ENCODE measurements at places on chromosomes 11 and 22.

GRCh38 chr11:76589477-76589876 lies 81.1 kb downstream of the LRRC32 start:
- no peak for DNase-seq

DNA sequence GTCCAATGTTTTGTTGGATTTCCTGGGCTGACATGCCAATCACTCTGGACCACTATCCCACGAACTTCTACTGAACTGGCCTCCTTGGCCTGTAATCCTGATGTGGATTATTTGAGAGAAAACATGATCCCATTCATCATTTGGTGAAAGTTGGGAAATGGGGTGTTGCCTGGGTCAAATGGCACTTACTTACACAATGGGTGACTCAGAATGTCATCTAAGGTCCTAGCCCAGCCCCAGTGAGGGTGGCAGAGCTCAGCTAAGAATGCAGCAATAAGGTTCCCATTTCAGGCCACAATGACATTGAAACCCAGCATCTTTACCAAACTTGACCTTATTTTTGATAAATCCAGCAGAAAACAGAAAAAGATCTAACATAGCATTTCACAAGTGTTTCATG lies 8.0 kb upstream of the DSCAML1 start:
- DNase-seq = no peak

- no peak for DNase-seq
Observed at GRCh38 chr11:118436639-118437207, 431 bp downstream of the KMT2A start.

- no peak for DNase-seq
Observed at GRCh38 chr22:23233084-23233531, 52.8 kb downstream of the BCR start.

GRCh38 chr11:87528752-87529151 lies 491.0 kb downstream of the TMEM135 start:
- DNase-seq = no peak

GRCh38 chr11:24043842-24044241 lies 453.0 kb upstream of the LUZP2 start:
- DNase-seq = no peak

GRCh38 chr11:22387126-22387525 lies 48.9 kb downstream of the SLC17A6 start:
- DNase-seq = no peak

DNA sequence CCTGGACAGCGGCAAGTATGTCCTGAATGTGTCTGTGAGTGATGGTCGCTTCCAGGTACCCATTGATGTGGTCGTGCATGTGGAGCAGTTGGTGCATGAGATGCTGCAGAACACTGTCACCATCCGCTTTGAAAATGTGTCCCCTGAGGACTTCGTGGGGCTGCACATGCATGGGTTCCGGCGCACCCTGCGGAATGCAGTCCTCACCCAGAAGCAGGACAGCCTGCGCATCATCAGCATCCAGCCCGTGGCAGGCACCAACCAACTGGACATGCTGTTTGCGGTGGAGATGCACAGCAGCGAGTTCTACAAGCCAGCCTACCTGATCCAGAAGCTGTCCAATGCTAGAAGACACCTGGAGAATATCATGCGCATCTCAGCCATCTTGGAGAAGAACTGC lies 125.3 kb upstream of the MTNR1B start:
- no peak for DNase-seq

DNA sequence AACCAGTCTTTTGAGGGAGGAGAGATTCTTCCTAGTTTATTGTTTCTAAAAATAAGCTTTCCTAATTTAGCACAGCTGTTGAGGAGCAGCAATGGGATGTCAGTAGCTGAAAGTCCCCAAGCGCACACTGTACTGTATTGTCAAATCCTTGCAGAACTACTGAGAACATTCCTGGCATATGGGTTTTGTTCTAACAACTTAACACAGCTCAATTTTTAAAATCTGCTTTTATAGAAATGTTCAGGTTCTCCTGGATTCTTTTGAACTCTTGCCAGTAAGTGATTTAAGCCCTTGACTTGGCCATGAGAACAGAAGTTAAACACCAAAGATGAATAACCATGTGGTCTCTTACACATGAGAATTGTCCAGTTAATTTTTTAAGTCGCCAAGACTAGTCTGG lies 218.6 kb downstream of the FAT3 start:
- no peak for DNase-seq

- no peak for DNase-seq
Observed at GRCh38 chr11:92222701-92223100, 1.9 kb upstream of the FAT3 start.

DNA sequence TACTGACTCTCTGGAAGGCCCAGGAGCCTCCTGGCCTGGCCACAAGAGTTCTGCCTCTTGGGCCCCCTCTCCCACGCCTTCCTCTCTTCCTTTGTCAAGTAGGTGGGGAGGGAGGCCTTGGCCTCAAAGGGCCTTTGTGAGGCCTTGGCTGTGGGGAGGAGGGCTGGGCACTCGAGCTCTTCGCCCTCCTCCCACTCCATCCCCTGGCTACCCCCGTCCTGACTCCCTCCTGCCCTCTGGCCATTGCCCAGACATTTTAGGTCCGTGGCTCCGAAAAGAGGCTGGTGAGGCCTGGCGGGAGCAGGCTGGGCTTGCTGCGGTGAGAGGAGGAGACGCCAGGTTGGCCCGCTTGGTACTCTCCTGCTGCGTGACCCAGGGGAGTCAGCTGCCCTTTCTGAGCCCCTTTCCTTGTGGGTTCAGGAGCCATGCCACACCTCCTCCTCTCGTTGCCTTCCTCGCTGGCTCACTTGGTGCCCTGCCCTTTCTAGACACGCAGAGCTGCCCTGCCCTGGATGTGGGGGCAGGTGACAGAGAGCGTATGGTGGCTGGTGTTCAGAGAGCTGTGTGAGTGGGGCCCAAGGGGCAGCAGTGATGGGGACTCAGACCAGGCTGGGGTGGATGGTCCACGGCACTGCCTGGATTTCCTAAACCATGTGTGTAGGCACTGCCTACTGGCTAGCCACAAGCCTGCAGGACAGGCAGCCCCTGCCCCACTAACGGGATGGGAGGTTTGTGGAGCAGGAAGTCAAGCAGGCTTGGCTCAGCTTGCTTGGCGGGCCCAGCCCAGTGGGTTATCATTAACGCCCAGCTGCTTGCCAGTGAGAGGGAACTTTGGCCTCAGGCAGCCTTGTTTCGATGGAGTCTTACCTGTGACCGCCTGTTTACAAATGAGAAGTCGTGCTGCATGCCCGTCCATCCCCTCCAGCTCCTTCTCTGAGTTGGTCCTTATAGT lies 15.8 kb upstream of the OMP start:
- peak; percentile 49 for DNase-seq

GRCh38 chr11:34866375-34866774 lies 49.8 kb downstream of the APIP start:
- DNase-seq = no peak

GRCh38 chr22:37228106-37229011 lies 15.7 kb downstream of the RAC2 start:
- peak; percentile 65 for DNase-seq

DNA sequence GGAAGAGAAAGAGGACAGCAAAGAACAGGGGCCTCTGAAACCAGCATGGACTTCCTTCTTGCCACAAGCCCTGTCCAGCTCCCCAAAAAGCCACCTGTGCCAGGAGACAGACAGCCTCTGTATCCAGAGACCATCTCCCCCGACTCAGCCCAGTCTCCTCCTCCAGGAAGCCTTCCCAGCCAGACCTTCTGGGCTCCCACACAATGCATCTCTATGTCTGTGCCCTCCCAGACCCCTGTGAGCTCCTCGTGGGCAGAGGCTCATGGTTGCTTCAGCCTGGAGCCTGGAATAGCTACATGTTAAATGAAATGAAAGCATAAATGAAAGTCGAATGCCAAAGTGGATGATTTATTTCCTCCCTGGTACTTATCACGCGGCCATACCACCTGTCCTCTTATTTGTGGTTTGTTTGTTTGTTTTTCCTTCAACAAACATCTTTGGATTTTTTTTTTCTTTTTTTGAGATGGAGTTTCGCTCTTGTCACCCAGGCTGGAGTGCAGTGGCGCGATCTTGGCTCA lies 7.3 kb upstream of the ARAP1 start:
- DNase-seq = no peak

- no peak for DNase-seq
Observed at GRCh38 chr22:24146791-24147353, 34.4 kb upstream of the SUSD2 start.
